ENCODE measurements at places on chromosomes 12 and 14. TPM values are rescaled to one million over a fixed set of nuclear protein-coding genes. Genes with fewer than 3 reads are reported as not detected.

DNA sequence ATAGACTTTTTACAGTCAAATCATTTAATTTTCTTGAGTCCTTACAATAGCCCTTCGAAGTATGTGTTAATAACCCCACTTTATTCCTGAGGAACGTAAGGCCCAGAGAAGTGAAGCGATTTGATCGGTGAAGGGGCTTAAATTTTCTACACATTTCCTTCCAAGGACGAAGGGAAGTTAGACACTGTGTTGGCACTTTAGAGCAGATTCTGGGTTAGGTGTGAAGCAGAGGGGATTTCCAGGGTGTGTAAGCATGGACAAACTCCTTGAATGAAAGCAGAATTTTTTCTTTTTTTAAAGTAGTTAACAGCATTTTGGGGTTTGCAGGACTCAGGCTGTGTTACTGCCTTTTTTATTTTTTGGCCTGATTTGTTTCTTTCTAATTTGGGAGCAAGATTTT, 38.9 kb downstream of the PRORP start:
- H3K36me3 ChIP-seq, result no peaks in the 10 kb centered on the region
- H3K4me1 ChIP-seq, result no peaks in the 10 kb centered on the region
- no peak overlapping the region for H3K4me3 ChIP-seq

GRCh38 chr12:32257695-32258496, 141.5 kb upstream of the FGD4 start:
- H3K27me3 ChIP-seq, result no peaks in the 10 kb centered on the region
- H3K4me3 ChIP-seq, result no peak overlapping the region
- no peaks in the 10 kb centered on the region for H3K36me3 ChIP-seq
- no peak overlapping the region for H3K27ac ChIP-seq

DNA sequence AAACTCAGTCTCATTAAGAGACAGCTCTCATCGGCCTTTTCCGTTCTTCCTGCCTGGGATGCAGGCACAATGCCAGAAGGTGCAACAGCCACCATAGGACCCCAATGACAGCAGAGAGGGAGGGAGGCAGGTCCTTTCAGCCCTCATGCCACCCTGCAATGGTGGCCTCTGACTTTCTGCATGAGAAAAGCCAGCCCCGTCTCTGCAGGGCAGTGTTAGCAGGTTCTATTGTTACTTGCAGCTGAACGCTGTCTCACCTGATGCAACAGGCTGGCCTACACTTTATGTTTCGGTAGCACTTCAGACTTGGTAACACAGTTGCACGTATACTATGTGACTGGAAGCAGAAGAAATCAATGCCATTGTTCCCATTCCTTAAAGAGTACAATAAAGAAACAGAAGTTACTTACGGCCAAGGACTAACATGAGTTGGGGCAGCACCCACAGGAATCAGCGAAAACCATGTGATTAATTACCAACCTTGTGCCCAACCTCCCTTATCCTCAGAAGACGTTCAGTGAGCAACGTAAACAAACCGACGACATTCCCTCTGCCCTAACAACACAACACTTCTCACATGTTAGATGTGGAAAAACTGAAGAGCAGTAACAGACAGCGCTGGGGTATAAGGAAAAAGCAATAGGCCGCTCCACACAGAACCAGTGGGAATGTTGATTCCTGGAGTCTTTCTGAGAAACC, 102.1 kb downstream of the RIMBP2 start:
- H3K4me3 ChIP-seq, result no peak overlapping the region
- H3K36me3 ChIP-seq, result no peaks in the 10 kb centered on the region
- no peaks in the 10 kb centered on the region for H3K27me3 ChIP-seq
- H3K4me1 ChIP-seq, result no peaks in the 10 kb centered on the region

AP5M1 gene
- 18.9 TPM for total RNA-seq
